ENCODE measurements at places on chromosomes 11 and 22. TPM values are rescaled to one million over a fixed set of nuclear protein-coding genes. Genes with fewer than 3 reads are reported as not detected.

Gene INS
- not detected for polyA plus RNA-seq

Gene KCNJ4
- polyA plus RNA-seq = 0.29 TPM

Gene SCUBE2
- 6.6 TPM for polyA plus RNA-seq

Gene ZNF214
- polyA plus RNA-seq = 12.3 TPM

- no peak for DNase-seq
Observed at GRCh38 chr22:20963201-20964052, 3.6 kb upstream of the AIFM3 start.

Gene KRTAP5-11
- 0.27 TPM for polyA plus RNA-seq

Gene GGTLC2
- polyA plus RNA-seq = 0.32 TPM

GRCh38 chr11:12961615-12962014, 47.5 kb upstream of the RASSF10 start:
- DNase-seq = no peak

Gene PAFAH1B2
- 80.0 TPM for polyA plus RNA-seq

GRCh38 chr11:78841456-78842060, 266.9 kb upstream of the NARS2 start:
- no peak for DNase-seq

Gene SLC22A12
- 11.3 TPM for polyA plus RNA-seq

GRCh38 chr11:117062498-117062897, 35.7 kb downstream of the SIK3 start:
- no peak for DNase-seq

DNA sequence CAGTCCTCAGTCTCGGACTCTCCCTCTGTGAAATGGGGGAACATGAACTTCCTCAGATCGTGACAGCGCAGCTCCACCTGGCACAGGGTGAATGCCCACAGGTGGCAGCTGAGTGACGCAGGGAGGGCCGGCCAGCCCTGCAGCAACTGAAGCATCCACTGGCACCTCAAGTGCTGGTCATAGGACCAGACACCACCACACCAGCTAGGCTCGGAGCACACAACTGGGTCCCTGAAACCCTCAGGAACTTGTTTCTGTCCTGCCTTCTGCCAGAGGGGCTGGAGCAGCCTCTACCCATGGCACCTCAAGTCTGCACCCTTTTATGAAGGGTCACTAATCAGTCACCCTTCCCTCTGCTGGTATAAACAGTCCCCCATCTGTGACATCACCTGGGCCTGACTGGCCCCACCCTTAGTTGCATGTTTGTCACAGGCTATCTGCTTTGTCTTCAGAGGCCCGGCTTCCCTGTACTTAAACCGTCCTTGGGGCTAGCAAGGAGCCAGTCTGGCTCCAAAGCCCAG, 7.4 kb upstream of the CDC42BPG start:
- DNase-seq = no peak

DNA sequence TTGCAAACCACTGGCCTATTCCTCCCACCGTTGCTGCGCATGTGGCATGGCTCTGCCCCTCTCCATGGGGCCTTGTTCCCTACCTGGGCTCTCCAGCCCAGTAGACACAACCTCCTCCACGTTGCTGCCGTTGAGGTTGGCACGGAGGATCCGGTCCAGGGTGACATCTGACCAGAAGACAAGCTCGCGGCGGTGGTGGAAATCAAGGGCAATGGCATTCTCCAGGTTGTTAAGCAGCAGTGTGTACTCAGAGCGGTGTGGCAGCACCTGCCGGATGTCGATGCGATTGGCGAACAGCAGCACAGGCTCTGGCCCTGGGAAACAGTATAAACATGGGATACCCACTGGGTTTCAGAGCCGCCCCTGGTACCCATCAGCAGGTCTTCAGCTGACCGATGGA, 23.8 kb downstream of the LRP4 start:
- DNase-seq = no peak

Gene SMC1B
- polyA plus RNA-seq = 0.32 TPM

Measured in renal cortex interstitium (tissue), 15 donors.